Gastrocnemius medialis (tissue), 4 donors: ENCODE measurements at places on chromosomes 3 and 15. TPM values are rescaled to one million over a fixed set of nuclear protein-coding genes. Genes with fewer than 3 reads are reported as not detected.

- no peaks in the 10 kb centered on the region for H3K4me1 ChIP-seq
- DNase-seq: no peak
- no peak overlapping the region for H3K4me3 ChIP-seq
- no peaks in the 10 kb centered on the region for H3K36me3 ChIP-seq
- H3K27me3 ChIP-seq: no peaks in the 10 kb centered on the region
Measured at GRCh38 chr3:71416876-71417275, 166.7 kb downstream of the FOXP1 start.

DNA sequence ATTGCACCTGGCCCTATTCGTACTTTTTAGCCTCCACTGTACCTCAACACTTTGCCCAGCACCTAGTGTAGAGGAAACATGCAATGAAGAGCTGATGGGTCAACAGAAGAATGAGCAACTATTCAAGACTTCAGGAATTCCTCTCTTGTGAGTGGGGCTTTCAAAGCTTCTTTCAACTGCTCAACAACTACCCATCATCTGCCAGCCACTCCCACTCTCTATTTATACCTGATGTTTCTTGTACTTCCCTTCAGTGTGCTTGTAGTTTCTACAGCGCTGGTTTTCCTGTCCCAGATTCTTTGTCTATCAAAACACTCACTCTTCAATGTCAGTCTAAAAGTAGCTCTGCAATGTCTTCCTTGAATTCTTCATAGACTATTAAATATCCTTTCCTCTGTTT lies 168.3 kb upstream of the LPP start:
- peaks cover 46% of the 10 kb centered on the region for H3K4me1 ChIP-seq

GRCh38 chr3:188234132-188234531 lies 80.2 kb downstream of the LPP start:
- H3K27me3 ChIP-seq: no peaks in the 10 kb centered on the region
- H3K36me3 ChIP-seq: no peaks in the 10 kb centered on the region
- DNase-seq: no peak
- H3K27ac ChIP-seq: peak overlapping the region; percentile 87
- no peak overlapping the region for H3K4me3 ChIP-seq

DNA sequence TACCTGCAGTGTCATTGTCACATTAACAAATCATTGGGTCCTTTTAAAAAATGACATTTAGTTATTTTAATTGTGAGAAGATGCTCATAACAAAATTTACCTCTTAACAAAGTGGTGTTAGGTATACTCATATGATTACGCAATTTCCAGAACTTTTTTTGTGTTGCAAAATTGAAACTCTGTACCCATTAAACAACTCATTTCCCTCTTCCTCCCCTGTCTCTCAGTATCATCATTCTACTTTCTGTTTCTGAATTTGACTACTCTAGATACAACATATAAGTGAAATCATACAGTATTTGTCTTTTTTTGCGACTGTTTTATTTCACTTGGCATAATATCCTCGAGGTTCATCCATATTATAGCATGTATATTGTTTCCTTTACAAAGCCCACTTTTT lies 58.7 kb upstream of the CHST2 start:
- no peak for DNase-seq
- no peaks in the 10 kb centered on the region for H3K4me1 ChIP-seq
- no peak overlapping the region for H3K27ac ChIP-seq
- no peak overlapping the region for H3K4me3 ChIP-seq
- H3K36me3 ChIP-seq: peaks cover 12% of the 10 kb centered on the region
- H3K27me3 ChIP-seq: no peaks in the 10 kb centered on the region

- no peak overlapping the region for H3K27ac ChIP-seq
- H3K27me3 ChIP-seq: no peaks in the 10 kb centered on the region
- no peak for DNase-seq
Measured at GRCh38 chr3:14210843-14211594, 32.4 kb downstream of the LSM3 start.

DNA sequence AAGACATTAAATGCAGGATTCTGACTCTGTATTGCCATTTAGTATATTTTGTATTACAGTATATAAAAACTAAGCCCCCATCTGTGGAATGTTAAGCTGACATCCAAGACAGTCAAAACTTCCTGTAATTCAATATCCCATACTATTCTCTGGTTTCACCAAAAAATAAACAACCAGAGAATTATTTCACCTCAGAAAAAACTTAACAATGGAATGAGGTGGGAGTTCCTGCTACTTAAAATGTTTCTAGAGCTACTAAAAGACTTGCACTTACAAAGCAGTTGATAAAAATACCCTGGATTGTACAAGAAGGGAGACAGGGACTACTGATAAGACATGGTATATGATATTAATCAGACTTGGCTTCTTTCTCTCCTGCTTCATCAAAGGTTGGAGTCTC lies 8.3 kb downstream of the ARL13B start:
- no peak overlapping the region for H3K27ac ChIP-seq
- no peak for DNase-seq
- H3K36me3 ChIP-seq: no peaks in the 10 kb centered on the region
- H3K4me1 ChIP-seq: no peaks in the 10 kb centered on the region

DNA sequence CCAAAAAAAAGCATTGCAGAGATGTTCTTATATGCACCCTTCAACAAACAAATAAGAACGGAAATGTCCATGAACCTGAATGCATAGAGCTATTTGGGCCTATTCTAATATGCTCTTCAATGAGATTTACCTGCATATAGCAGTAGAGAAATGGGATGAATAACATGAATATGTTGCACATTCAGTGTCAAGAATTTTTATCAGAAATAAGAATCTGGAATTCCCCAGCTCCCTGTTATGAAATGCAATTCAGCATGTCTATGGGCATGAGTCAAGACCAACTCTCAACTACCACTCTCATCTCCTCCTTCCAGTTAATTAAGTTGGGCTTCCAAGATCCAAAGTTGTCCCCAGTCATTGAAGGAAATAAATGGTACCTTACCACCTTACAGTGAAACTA lies 133.7 kb upstream of the ALCAM start:
- H3K4me3 ChIP-seq: no peak overlapping the region
- no peaks in the 10 kb centered on the region for H3K36me3 ChIP-seq
- H3K4me1 ChIP-seq: no peaks in the 10 kb centered on the region
- DNase-seq: no peak

DNA sequence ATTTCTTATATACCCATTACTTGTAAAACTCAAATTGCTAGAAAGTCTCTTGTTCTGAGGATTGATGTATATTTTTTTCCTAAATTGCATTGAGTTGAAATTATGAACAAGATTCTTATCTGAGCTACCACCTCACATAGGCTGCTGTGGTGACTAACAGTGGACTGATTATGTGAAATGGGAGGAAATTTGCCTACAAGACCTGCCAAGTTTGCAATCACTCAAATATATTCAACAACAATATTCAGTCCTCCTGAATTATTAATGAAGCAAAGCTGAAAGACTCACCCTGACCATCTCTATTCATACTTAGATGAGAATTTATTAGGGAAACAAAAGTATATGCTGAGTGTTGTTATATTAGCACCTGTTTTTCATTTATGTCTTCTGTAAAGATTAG lies 412.6 kb upstream of the SEMA6D start:
- no peaks in the 10 kb centered on the region for H3K36me3 ChIP-seq
- DNase-seq: no peak
- no peaks in the 10 kb centered on the region for H3K27me3 ChIP-seq
- H3K27ac ChIP-seq: no peak overlapping the region
- peaks cover 15% of the 10 kb centered on the region for H3K4me1 ChIP-seq

DNA sequence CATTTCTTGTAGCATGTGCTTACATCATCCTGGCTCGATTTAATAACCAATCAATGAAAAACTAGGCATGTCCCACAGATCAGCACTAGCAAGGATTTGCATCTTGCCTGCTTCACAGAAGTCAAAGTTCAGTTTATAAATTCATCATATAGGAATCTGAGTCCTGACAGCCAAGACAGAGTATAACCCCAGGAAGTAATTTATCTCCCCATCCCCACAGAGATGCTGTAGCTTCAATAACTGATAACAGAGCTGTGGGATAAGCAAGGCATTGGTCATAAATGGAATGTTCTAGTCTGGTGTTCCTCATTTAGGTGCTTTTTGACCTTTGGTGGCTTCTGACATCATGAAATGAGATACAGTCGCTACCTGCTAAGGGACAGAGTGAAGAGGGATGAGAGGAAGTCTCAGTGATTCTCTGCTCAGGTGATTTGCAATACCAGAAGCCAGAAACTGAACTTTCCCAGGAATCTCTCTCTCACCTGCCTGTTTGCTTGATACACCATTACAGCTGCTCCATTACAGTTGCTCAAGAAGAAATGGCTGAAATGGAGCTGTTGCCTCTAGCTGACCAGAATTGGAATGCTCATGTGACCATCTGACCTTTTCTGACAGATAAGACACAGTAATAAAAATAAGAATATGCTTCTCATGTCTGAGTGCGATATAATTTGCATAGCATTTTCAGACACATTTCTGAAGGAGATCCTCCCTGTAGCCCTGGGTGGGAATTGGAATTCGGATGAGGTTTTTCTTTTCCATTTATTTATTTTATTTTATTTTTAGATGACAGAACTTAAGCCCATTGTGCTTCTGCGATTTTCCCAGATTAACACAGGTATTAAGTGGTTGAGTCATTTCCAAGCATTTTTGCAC lies 217.1 kb upstream of the KCNMB2 start:
- H3K27ac ChIP-seq: no peak overlapping the region
- H3K4me3 ChIP-seq: no peak overlapping the region
- DNase-seq: no peak
- peaks cover 19% of the 10 kb centered on the region for H3K4me1 ChIP-seq

DNA sequence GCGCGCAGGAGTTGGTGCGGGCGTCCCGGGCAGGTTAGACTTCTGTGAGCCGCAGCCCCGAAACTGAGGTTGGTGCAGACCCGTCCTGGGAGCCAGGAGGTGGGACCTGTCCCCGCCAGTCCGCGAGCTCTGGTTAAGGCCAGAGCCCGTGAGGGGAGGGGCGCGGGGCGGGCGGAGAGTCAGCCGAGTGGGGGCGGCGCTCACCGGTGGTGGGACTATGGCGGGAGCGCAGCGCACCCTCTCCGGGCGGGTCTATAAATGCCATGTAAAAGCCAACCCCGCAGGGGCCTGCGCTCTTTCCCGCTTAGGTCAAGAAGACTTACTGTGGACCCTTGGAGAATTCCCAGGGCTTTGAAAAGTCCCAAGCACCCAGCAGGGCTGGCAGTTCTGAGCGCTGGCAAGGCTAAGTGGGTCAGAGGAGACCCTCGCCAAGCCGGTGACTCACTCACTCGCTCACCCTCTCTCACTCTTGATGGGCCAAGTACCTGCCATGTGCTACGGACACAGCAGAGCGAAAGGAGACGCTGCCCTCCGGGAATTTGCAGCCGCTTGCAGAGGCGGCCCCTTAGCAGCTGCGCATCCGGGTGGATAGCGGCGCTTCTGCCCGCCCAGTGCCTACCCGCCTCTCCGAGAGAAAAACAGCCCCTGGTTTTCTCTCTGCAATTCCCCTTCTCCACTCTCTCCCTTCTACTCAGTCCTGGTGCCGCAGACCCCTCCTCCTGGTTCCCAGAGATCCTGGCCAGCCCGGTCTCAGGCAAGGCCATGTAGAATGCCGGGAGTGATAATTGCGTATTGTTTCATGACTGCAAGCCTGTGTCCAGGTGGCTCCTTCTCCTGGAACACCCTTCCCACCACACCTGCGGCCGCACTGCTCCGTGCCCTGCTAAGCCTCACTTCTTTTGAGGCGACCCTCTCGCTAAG lies at the start of gene ALDH1L1:
Gene ALDH1L1, minus strand, starts transcription at position 110 of the 921 bp plus-strand sequence. CDS start 19,607 bp downstream, outside the sequence.
- peaks cover 49% of the 10 kb centered on the region for H3K4me1 ChIP-seq
- no peaks in the 10 kb centered on the region for H3K36me3 ChIP-seq
- H3K27me3 ChIP-seq: no peaks in the 10 kb centered on the region

DNA sequence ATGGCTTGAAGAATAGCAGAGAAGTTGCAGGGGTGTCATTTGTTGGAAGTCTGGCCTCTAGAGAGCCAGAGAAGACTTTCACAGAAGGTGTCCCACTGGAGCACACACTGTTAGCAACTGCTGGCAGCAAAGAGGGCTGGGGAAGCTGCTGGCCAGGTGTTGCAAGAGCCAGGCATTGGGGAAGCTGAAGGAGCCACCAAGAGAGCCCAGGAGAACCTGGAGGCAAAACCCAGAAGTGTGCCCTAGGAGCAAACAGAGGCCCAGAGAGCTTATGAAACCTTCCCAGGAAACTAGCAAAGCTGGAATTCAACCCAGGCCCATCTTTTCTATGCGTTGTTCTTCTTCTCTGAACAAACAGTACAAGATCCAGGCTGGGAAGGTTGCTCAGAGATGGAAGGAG lies 132.7 kb upstream of the TRIM42 start:
- no peaks in the 10 kb centered on the region for H3K36me3 ChIP-seq
- H3K27ac ChIP-seq: no peak overlapping the region
- H3K27me3 ChIP-seq: no peaks in the 10 kb centered on the region
- no peak overlapping the region for H3K4me3 ChIP-seq
- no peaks in the 10 kb centered on the region for H3K4me1 ChIP-seq

MCF2L2 gene
- 0.56 TPM for total RNA-seq

PP2D1 gene
- total RNA-seq: not detected

MCCC1 gene
- 24.5 TPM for total RNA-seq

RYR3 gene
- 7.6 TPM for total RNA-seq

PXYLP1 gene
- total RNA-seq: 13.1 TPM

GAP43 gene
- total RNA-seq: not detected
